Stimulated activated CD4-positive, alpha-beta T cell treated with anti-CD3 and anti-CD28 coated beads, TNF-alpha, amount 100 ng/mL, for 48 hours (primary cell): ENCODE measurements at places on chromosomes 1 and 21.

DNA sequence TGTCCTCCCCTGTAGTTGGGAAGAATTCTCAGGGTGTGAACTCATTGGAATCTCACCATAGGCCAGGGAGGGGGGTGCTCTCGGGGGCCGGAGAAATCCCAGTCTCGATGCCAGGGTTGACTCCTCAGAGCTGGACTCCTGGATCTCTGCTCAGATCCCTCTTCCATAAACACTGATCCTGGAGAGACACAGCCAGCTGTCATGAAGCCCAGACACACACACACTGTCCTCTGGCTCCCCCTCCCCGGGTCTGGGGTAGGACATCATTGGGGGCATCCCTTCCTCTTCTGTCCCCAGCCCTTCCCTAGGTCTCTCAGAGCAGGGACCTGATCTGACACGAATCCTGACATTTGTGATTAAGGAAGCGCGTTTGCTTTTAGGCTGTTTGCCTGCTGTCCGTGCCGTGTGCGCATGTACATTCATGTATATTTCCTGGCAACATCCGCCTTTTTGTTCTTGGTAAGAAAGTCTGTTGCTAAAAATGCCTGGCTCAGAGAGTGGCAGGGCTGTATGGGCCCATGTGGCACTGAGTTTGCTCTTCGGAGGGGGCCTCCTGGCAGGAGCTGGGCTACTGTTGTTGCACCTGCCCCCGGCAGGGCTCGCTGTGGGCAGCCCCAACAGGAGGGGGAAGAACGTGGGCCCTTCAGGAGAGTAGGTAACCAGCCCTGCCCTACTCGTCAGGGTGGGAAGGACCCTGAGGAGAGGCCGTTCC, 45.4 kb upstream of the SELENON start:
- DNase-seq, result no peak

GRCh38 chr1:181595234-181595633, 111.9 kb downstream of the CACNA1E start:
- DNase-seq, result no peak

DNA sequence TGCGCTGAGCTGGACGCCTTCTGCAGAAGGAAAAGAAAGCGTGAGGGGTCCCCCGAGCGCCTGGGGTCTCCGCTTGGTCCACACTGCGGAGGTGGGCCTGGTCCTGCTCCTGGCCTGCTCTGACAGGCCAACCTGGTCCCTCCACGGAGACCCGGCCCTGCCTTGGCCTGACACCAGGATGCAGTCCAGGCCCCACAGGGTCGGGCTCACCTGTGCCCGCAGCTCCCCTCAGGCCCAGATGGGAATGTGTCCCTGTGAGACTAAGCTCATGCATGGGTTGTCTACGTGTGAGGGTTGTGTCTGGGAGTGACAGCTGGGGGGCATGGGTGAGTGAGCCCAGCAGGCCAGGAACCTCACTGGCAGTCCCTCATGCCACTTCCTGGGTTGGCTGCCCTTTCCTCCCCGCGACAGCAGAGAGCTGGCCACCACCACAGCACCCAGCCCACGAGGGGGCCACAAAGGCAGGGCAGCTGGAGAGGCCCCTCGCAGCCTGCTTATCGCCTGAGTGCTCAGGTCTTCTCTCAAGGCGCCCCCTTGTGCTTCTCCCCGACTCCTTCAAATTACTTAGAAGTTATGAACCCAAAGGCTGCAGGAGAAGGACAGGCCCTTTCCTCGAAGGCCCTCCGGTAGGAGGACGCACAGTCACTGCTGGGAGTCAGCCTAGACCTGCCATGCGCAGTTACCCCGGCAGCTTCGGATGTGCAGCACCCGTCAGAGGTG, 41.1 kb downstream of the SLC45A1 start:
- no peak for DNase-seq

DNA sequence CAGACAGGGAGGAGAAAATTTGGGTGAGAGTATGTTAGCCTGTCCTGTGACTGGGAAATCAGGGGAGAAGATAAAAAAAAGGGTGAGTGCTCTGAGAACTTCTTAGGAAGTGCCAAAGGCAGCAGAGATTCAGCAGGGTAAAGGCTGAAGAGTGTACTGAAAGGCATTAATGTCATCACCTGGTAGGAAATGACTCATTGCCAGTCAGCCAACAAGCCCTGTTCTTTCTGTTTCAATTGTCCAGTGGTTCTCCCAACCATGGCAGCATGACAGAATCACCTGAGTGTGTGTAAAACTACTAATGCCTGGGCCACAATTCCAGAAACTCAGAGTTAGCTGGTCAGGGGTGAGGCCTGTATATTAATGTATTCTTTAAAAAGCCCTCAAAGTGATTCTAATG, 83.5 kb downstream of the INTS7 start:
- DNase-seq, result no peak

- DNase-seq, result no peak
Measured at GRCh38 chr1:168470901-168471431, 72.8 kb downstream of the XCL2 start.

DNA sequence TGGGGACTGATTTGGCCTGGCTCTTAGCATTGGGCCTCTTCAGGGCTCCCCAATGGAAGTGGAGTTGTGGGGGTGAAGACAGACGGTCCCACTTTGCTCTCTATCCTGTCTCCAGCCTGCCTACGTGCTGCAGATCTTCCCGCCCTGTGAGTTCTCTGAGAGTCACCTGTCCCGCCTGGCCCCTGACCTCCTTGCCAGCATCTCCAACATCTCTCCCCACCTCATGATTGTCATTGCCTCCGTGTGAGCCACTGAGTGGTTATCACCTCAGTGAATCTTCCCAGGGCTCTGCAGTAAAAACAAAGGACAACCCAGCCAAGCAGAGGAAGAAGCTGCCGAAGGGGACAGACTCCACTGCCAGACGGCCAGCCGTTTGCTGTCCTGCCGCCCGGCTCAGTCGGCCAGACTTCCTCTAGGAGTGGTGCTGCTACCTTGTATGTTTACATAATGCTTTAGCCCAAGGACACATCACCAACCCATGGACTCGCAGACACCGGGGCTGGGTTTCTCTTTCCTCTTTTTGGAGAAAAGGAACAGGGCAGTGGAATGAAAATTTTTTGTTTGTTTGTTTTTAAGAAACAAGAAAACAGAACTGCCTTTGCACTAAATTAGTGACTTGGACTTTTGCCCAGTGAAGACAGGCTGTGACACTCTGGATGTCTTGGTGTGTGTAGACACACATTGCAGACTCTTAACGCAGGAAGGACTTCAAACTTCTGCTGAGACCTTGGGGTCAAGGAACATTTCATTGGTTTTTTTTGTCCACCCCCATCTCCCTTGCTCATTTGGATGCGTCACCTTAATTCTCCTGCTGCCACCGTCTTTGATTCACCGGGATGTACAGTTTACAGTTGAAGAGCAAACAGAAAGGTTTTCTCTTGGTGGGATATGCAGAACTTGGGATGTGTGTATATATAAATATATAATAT, 36.5 kb downstream of the ZBTB17 start:
- DNase-seq, result no peak

GRCh38 chr1:224623310-224623714, 7.2 kb downstream of the CNIH3 start:
- DNase-seq, result no peak

- no peak for DNase-seq
Measured at GRCh38 chr1:234869182-234870019, 259.2 kb downstream of the TOMM20 start.

GRCh38 chr1:246856371-246856770, 75.4 kb downstream of the AHCTF1 start:
- DNase-seq, result no peak

GRCh38 chr1:162133566-162133965, 64.1 kb downstream of the NOS1AP start:
- DNase-seq, result no peak

DNA sequence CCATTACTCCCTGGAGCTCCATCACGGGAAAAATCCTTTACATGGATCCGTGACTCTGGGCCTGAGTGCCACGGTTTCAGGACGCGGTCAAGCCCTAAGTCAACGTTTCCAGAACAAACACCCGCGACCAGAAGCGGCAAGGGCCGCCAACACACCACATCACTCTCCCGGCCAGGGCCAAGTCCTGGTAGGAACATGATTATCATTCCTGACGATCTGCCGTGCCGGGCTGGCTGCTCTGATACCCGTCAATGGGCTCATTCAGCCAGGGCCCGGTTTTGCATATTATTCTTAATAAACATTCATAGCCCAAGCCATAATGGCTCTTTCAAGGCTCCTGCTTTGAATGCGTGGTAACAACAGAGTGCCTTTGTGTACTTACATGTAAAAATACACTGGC, 44.6 kb upstream of the SIM2 start:
- DNase-seq, result no peak

DNA sequence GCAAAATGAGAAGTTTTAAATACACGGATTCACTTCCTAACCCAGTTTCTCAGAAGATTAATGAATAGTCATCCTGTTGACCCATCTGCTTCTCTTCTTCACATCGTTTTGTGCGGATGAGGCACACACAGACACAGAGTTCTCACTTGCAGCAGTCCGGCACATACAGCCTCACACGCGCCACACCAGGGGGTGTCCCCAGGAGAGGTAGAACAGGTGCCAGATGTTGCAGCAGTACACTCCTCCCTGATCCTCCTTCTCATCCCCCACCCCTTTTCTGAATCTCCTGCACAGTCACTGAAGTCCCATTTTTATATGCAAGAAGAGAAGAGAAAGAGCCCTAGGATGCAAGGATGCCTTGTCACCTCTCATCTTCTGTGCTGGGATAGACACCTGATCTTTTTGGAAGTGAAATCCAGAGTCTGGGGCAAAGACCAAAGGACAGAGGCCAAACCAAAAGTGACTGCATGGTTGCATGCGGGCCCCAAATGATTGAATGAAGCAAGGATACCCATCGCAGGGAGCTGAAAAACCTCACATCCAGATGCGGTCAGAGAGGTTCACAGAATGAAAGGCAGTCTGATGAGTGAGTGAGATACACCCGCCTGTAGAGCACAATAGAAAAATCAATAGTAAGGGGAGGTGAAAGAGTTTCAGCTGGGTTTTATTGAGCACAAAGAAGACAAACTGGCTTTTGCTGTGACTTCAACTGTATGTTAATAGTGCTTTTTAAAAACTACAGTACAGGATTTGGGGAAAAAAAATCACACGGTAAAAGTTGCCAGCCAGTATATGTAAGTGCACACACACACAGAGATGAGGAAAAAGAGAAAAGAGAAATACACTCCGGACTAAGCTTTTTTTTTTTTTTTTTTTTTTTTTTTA, 28.9 kb downstream of the PBX1 start:
- DNase-seq, result no peak

GRCh38 chr1:20437640-20438039, 48.4 kb downstream of the CAMK2N1 start:
- no peak for DNase-seq

GRCh38 chr1:212792396-212792908, 758 bp downstream of the TATDN3 start:
- DNase-seq, result no peak

GRCh38 chr1:41435570-41436178, 48.8 kb downstream of the EDN2 start:
- no peak for DNase-seq

GRCh38 chr1:19731311-19731821, 66.7 kb downstream of the HTR6 start:
- no peak for DNase-seq
